ENCODE measurements at places on chromosomes 11 and 22. TPM values are rescaled to one million over a fixed set of nuclear protein-coding genes. Genes with fewer than 3 reads are reported as not detected.

FUT4 gene
- 13.9 TPM for total RNA-seq

DNA sequence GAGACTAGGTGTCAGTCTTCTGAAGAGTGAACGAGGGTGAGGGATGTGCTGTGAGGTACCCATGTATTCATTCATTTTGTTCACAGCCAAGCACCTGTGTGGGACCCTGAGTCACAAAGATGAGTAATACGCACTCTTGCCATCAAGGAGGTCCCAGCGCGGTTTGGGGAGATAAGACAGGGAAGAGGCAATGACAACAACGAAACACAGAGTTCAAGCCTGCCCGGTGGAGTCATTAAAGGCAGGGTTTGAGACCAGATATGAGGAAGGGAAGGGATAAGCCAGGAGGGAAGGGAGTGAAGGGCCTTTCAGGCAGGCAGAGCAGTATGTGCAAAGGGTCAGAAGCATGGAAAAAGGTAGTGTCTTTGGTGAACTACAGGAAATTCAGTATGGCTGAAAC, 4.6 kb downstream of the DCHS1 start:
- H3K4me3 ChIP-seq = no peak overlapping the region
- peaks cover 12% of the 10 kb centered on the region for H3K4me1 ChIP-seq
- no peak overlapping the region for H3K27ac ChIP-seq
- DNase-seq = peak; percentile 16
- peaks cover under 1% of the 10 kb centered on the region for H3K27me3 ChIP-seq
- no peaks in the 10 kb centered on the region for H3K36me3 ChIP-seq

DNA sequence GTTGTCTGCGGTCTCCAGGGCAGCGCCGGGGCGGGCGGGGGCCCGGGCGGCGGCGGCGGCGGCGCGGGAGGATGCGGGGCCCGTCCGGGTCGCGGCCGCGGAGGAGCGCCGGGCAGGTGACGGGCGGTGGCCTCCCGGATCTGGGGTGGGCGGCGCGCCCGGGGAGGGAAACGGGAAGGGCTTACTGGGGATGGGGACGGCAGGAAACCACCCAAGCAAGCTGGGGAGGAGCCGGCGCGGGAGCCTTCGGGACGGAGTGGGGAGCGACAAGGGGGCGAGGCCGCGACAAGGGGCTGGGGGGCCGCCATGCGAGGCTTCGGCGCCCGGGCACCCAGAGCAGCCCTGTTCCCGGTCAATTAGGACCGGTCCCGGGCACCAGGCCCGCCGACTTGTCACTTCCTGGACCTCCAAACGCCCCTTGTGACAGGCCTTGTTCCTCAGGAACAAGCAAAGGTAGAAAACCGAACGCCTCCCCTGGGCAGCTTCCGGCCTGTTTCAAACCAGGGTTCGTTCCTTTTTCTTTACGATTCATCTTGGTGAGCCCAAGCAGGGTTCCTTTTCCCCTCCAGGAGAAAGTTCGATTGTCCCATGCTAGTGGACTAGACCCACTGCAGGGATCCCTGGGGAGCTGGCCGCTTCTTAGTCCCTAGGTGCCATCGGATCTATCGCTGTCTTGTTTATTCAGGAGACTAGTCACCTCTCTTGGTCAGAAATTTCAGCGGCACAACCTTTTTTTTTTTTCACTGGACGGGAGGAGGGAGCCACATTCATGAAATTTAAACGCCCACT, 492 bp downstream of the JHY start:
- peak overlapping the region; percentile 87 for H3K27ac ChIP-seq
- H3K27me3 ChIP-seq = peaks cover 10% of the 10 kb centered on the region

DNA sequence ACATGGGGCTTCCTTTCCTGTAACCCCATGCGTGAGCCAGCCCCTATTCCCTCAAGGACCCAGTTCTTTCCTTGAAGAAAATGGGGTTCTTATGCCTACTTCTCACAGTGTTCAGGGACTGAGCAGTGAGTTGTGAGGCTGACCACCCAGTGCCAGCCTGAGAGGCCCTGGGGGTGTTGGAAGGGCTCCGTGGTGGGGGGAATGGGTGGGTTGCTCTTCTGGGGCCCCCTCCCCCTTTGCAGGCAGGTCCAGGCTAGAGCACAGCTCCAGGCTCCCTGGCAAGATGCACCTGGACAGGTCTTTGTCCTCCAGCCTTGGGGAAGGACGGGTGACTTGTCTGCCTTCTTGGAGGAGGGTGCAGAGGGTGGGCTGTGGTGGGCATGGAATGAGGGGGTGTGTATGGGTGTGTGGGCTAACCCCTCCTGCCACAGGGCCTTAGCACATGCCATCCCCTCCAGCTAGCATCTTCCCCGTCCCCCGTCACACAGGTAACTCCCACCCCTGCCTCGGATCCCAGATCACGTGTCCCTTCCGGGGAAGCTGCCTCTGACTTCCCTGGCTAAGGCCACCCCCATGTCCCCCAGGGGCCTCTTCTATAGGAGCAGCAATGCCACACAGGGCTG, 64.6 kb downstream of the MYEOV start:
- H3K27ac ChIP-seq = no peak overlapping the region
- H3K27me3 ChIP-seq = no peaks in the 10 kb centered on the region
- DNase-seq = no peak
- no peaks in the 10 kb centered on the region for H3K4me1 ChIP-seq

GRCh38 chr11:69553416-69554357, 72.2 kb downstream of the LINC01488 start:
- no peaks in the 10 kb centered on the region for H3K4me1 ChIP-seq
- no peak overlapping the region for H3K27ac ChIP-seq
- no peaks in the 10 kb centered on the region for H3K36me3 ChIP-seq
- DNase-seq = no peak
- no peak overlapping the region for H3K4me3 ChIP-seq
- H3K27me3 ChIP-seq = no peaks in the 10 kb centered on the region

All from hepatocyte (in vitro differentiated cells).